ENCODE measurements at places on chromosomes 12 and 14. TPM values are rescaled to one million over a fixed set of nuclear protein-coding genes. Genes with fewer than 3 reads are reported as not detected.

The PTPRR gene
- total RNA-seq = not detected

DNA sequence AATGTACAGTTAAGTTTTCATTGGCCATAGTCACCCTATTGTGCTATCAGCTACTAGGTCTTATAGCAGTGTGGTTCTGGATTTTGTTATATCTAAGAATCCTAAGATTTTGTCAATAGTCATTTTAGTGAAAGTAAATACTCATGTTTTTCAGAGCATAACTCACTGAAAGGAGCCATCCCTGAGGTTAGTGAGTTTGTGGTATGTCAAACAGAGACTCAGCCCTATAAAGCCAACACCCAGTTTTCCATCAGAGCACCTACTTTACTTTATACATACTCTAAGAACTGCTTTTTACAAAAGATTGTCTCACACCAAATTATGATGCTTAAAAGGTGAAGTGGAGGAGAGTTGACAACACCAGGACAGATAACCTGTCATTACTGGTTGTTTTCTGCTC, 686.3 kb upstream of the LRFN5 start:
- H3K4me3 ChIP-seq = no peak overlapping the region
- H3K27ac ChIP-seq = no peak overlapping the region
- H3K4me1 ChIP-seq = no peaks in the 10 kb centered on the region
- no peak for DNase-seq

- H3K4me3 ChIP-seq = no peak overlapping the region
- no peak overlapping the region for H3K27ac ChIP-seq
- no peaks in the 10 kb centered on the region for H3K36me3 ChIP-seq
- H3K27me3 ChIP-seq = no peaks in the 10 kb centered on the region
These were observed 295.4 kb downstream of the FSCB start for GRCh38 chr14:44211718-44212117.

GRCh38 chr14:65810322-65810721, 397.8 kb downstream of the FUT8 start:
- no peak overlapping the region for H3K27ac ChIP-seq
- H3K27me3 ChIP-seq = no peaks in the 10 kb centered on the region
- H3K4me3 ChIP-seq = no peak overlapping the region
- no peaks in the 10 kb centered on the region for H3K36me3 ChIP-seq
- no peaks in the 10 kb centered on the region for H3K4me1 ChIP-seq
- DNase-seq = no peak

DNA sequence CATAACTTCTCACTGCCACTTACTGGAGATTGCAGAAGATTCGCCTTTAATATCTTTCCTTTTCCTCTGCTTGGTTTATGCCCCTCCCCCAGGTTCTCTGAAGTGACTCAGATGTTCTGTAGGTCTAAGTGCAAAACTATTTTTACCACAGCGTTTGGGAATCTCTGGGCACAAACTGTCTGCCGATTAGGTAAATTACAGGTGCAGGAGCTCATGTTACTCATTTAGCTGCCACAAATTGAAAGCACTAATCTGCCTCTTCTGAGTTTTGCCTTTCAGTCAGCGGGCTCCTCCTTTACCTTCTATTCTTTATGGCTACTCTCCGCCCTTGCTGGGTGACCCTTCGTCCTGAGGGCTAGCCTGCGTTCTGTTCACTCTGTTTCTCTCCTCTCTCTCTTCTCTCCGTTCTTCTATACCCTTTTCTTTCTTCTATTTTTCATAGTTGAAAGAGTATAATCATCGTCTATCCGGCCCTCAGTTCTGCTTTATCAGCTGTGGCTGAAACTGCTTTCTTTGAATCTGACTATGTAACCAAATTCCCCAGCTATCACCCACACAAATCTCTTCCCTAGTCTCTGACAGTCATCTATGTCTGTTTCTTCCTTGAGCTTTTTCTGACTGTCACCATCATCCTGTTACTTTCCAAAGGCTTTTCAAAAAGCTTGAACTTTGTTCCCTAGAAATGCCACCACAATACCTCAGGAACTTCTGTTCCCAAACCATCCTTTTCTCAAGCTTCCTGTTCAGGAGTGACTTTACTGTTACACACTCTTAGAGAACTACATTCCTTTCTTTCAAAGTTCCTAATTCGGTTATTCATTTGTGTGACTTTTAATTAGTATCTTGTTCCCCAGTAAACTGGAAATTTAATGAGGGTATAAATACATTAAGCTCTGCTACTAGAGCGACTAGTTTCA, 4.3 kb upstream of the MYF6 start:
- no peaks in the 10 kb centered on the region for H3K36me3 ChIP-seq
- peak overlapping the region; percentile 7 for H3K27ac ChIP-seq
- no peak for DNase-seq
- no peaks in the 10 kb centered on the region for H3K4me1 ChIP-seq

DNA sequence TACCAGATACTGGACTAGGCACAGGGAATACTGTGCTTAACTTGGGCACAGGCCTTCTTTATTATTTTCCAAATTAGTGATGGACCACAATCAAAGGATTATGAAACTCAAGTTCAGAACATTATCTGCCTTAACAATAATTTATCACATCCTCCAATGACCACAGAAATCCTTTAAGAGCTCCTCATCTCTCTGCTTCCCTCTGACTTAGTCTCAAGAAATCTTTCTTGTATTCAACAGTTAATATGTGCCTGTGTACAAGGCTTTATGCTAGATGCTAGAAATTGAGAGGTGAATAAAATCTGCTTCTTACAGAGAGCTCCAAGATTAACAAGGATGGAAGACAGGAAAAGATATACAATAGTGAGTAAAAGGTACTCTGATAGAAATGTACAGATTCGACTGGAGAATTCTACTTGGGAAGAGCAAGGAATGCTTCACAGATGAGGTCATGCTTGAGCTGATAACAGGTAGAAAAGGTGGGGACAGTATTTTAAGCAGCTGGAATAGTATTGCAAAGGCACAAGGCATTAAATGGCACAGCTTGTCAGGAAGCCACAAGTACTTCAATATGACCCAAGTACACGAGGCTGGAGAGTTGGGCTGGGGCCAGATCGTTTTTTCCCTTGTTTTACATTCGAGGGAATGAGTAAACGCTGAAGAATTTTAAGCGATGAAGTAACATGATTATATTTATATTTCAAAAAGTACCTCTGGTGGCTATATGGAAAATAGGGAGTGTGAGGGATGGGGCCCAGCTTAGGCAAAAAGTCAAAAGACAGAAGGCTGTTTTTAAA, 55.1 kb upstream of the ARID2 start:
- no peaks in the 10 kb centered on the region for H3K36me3 ChIP-seq
- no peaks in the 10 kb centered on the region for H3K27me3 ChIP-seq
- DNase-seq = peak; percentile 23
- H3K4me3 ChIP-seq = no peak overlapping the region

The FOXG1 gene
- not detected for total RNA-seq

GRCh38 chr12:55745361-55746173, 2.6 kb downstream of the GDF11 start:
- H3K36me3 ChIP-seq = no peaks in the 10 kb centered on the region
- H3K27ac ChIP-seq = peak overlapping the region; percentile 91
- peak overlapping the region; percentile 7 for H3K4me3 ChIP-seq
- H3K27me3 ChIP-seq = no peaks in the 10 kb centered on the region
- peaks cover 17% of the 10 kb centered on the region for H3K4me1 ChIP-seq

The POTEG gene
- not detected for total RNA-seq

- no peaks in the 10 kb centered on the region for H3K27me3 ChIP-seq
- H3K36me3 ChIP-seq = no peaks in the 10 kb centered on the region
- H3K4me1 ChIP-seq = no peaks in the 10 kb centered on the region
These were observed 45.4 kb upstream of the NEDD1 start for GRCh38 chr12:96861656-96862055.

DNA sequence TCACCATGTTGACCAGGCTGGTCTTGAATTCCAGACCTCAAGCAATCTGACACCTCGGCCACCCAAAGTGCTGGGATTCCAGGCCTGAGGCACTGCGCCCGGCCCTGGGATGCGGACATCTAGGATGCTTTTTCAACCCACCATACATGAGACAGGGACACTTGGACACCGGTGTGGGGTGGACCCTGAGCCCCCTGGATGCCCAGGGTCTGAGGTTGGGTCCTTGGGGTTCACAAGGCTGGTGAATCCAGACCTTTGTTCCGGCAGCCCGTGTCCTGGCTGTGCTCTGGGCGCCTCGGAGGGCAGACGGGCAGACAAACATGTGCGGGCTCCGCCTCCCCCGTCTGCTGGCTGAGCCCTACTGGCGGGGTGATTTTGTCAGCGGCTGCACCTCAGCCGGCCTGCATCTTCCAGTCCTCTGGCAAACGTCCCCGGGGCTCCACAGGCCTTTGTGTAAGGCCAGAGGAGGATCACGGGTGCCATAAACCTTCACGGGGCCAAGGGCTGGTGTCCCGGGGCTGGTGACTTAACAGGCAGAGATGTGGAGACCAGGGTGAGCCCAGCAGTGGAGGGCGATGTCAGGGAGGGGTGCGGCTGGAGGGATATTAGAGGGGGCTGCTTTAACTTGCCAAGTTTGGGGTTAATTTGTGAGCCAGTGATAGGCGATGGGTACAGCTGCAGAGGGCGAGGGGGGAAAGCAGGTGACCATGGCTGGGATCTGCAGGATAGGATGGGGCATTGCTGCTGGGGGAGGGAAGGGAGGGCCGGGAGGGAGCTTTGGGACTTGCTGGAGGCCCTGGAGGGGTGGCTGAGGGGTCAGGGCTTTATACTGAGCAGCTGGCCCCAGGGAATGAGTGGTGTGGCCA, 5.8 kb downstream of the ASPG start:
- H3K36me3 ChIP-seq = no peaks in the 10 kb centered on the region
- no peaks in the 10 kb centered on the region for H3K27me3 ChIP-seq
- H3K4me1 ChIP-seq = peaks cover 12% of the 10 kb centered on the region
- no peak overlapping the region for H3K4me3 ChIP-seq
- DNase-seq = no peak
- H3K27ac ChIP-seq = no peak overlapping the region

The HSPB8 gene
- total RNA-seq = 23.4 TPM

- no peaks in the 10 kb centered on the region for H3K27me3 ChIP-seq
- H3K4me1 ChIP-seq = no peaks in the 10 kb centered on the region
- no peak overlapping the region for H3K4me3 ChIP-seq
- DNase-seq = no peak
- H3K36me3 ChIP-seq = no peaks in the 10 kb centered on the region
- no peak overlapping the region for H3K27ac ChIP-seq
These were observed 83.8 kb downstream of the ACSS3 start for GRCh38 chr12:81161680-81162079.

The PARP11 gene
- total RNA-seq = 5.5 TPM

- H3K4me1 ChIP-seq = peaks cover 83% of the 10 kb centered on the region
- H3K4me3 ChIP-seq = no peak overlapping the region
- H3K36me3 ChIP-seq = no peaks in the 10 kb centered on the region
These were observed 3.2 kb downstream of the EFS start for GRCh38 chr14:23361763-23362162.

The SERPINA12 gene
- total RNA-seq = not detected

DNA sequence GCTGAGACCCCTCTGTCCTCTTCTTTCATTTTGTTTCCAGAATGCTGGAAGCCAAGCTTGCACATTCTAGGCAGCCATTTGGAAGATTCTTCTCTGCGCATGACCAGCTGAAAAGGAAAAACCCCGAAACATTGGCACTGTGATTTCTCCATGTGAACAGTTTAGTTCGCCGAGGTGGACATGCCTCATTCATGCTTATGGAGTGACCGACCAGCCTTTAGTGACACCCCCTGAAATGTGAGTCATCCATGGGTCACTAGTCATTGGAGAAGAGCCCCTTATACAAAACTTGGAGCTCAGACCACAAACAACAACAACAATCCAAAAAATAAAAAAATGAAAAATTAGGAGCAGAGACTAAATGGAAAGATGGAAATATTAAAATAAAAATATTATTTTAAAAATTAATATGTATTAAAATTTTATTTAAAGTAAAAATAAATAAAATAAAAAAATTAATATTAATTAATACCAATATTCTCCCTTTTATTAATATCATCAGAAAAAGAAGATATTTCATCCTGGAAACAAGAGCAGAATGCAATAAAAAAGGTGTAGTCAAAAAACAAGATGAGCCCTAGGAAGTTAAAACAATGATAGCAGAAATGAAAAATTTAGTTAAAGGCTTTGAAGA, 9.5 kb upstream of the KRT7 start:
- no peaks in the 10 kb centered on the region for H3K4me1 ChIP-seq
- H3K27me3 ChIP-seq = no peaks in the 10 kb centered on the region
- H3K4me3 ChIP-seq = no peak overlapping the region
- DNase-seq = no peak
- H3K27ac ChIP-seq = no peak overlapping the region
- no peaks in the 10 kb centered on the region for H3K36me3 ChIP-seq

The DBX2 gene
- total RNA-seq = not detected

- H3K27ac ChIP-seq = no peak overlapping the region
- no peaks in the 10 kb centered on the region for H3K27me3 ChIP-seq
- no peak for DNase-seq
- no peaks in the 10 kb centered on the region for H3K36me3 ChIP-seq
These were observed 19.8 kb downstream of the RPGRIP1 start for GRCh38 chr14:21299562-21300130.

The SLC7A8 gene
- total RNA-seq = 26.2 TPM

The SIX6 gene
- total RNA-seq = not detected

The DPF3 gene
- 0.90 TPM for total RNA-seq

DNA sequence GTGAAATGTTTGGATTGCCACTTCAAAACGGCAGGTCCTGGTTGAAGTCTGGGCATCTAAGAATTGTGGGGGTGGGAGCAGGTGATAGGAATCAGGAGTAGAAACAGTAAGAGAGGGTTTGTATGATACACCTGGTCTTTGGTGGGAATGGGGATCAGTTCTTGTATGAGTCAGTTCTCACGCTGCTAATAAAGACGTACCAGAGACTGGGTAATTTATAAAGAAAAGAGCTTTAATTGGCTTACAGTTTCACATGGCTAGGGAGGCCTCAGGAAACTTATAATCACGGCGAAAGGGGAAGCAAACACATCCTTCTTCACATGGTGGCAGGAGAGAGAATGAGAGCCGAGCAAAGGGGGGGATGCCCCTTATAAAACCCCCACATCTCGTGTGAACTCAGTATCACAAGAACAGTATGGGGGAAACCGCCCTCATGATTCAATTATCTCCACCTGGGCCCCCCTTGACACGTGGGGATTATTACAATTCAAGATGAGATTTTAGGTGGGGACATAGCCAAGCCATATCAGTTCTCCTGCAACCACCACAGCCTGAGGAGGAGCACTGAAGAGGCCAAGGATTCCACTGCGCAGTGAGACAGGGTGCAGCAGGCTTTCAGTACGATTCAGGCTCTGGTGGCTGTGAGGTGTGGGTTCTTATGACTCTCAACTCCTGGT, 52.1 kb downstream of the DRAM1 start:
- no peaks in the 10 kb centered on the region for H3K36me3 ChIP-seq
- DNase-seq = no peak
- H3K27me3 ChIP-seq = no peaks in the 10 kb centered on the region

- DNase-seq = no peak
- H3K27me3 ChIP-seq = no peaks in the 10 kb centered on the region
These were observed 890 bp downstream of the TEP1 start for GRCh38 chr14:20412411-20412810.

DNA sequence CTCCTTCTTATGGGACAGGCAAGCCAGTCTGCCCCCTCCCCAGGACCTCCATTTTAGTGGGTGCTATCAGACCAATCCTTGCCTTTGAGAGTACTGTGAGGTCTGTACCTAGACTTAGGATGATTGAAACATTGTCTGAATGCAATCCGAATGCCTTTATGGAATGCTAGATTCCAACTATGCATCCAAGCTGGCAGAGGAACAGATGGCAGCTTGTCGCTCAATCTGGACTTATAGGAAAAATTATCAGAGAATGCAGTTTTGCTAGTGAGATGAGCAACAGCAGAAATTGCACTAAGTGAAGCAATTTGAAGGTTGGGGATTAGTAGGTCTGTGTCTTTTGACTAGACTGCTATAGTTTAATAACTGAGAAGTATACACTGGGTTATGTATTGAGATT, 109.1 kb downstream of the DYRK2 start:
- no peaks in the 10 kb centered on the region for H3K4me1 ChIP-seq
- no peak for DNase-seq
- no peak overlapping the region for H3K4me3 ChIP-seq
- no peaks in the 10 kb centered on the region for H3K27me3 ChIP-seq

Data from tibial nerve (tissue), 4 donors.